ENCODE measurements at places on chromosomes 2 and 18. TPM values are rescaled to one million over a fixed set of nuclear protein-coding genes. Genes with fewer than 3 reads are reported as not detected.

Gene CRYGB
- total RNA-seq = not detected

Gene RHOB
- 142 TPM for total RNA-seq

Gene CD8B
- total RNA-seq = not detected

Gene CHRNG
- total RNA-seq = not detected

Gene IL1RN
- not detected for total RNA-seq

Gene FKBP7
- 31.2 TPM for total RNA-seq

Gene MLPH
- 40.6 TPM for total RNA-seq
